ENCODE measurements at places on chromosomes 5 and 9.
A peak's percentile ranks its signal among the peaks of the same experiment; 100 is the strongest.

- DNase-seq, result no peak
Measured at GRCh38 chr5:56294354-56294753, 61.2 kb upstream of the ANKRD55 start.

DNA sequence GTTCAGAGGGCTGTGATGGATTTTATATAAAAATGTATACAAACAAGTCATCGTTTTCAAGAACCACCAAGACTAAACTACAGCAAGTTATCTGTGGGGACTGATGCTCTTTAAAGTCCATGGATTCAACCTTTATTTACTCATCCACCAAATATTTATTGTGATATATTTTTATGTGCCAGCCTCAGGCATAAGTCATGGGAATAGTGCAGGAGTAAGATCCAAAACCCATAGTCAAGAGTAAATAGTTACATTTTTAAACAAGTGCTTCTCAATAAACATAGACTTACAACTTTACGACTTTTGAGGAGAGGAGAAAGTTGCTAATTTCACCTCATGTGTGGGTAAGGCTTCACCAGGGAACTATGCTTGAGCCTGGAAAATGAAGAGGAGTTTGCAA is 24.6 kb downstream of the MACIR start:
- no peak for DNase-seq

DNA sequence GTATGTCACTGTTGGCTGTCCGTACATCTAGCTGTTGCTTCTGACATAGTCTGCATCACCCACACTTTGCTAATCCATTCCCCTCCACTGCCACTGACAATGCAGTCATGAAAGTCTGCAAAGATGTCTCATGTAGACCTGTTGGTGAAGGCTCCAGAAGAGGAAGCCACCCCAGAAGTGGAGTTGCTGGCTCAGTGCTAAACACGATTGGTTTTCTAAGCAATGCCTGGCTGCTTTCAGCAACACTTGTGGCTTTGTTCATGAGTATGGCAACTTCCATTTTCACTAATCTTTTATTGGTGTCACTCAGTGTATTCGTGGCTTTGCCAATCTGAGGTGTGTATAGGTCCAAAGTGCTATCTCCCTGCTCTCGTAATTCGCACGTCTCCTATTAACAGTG is 288.1 kb downstream of the GADD45G start:
- no peak for DNase-seq

DNA sequence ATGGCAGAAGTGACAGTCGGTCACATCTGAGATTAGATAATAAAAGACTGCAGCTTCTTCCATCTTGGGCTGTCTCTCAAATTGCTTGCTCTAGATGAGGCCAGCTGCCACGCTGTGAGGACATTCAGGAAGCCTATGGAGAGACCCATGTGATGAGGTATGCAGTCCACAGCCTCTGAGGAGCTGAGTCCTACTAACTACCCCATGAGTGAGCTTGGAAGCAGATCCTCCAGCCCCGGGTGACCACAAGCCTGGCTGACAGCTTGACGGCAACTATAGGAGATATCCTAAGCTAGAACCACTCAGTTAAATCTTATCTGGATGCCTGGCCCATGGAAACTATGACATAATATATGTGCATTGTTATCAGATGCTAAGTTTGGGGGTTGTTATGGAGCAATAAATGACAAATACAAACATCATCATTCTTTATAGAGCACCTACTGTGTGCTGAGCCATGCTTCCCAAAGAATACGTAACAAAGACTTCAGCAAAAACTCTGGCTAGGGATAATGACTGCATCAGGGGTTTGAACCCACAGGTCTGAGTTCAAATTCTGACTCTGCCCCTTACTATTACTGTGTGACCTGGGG is 26.7 kb downstream of the KCNV2 start:
- peak; percentile 83 for DNase-seq

DNA sequence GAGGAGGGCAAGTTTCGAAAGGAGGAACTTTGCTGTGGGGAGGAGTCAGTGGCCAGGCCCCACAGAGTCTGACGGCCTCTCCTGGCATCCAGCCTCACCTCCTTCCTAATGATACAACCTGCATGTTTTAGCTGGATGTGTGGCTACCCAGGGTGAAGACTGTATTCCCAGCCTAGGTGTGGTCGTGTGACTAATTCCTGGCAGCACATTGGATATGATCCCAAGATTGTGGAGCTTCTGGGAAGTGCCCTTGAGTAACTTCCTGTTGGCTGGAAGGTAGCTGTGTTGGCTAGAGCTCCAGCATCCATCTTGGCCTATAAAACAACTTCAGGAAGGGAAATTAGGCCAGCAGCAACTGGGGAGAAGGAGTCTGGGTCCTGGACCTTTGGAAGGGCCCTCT is 19.0 kb upstream of the LPCAT1 start:
- peak; percentile 35 for DNase-seq

DNA sequence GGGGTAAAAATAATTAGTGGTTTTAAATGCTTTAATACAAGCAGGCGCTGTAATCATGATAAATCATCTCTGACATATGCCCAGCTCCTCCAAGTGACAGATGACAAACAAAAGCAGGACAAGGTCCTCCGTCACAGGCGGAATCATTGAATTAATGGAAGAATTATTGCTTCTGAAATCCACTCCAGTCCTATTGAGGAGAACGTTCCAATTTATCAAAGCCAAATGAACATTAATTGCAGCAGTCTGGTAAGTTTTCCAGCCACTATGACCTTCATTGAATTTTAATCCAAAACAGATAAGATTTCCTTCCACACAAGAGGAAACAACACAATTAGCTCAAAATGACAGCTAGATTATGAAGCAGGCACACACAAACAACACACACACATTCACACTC is 136.8 kb downstream of the ASTN2 start:
- DNase-seq, result no peak

DNA sequence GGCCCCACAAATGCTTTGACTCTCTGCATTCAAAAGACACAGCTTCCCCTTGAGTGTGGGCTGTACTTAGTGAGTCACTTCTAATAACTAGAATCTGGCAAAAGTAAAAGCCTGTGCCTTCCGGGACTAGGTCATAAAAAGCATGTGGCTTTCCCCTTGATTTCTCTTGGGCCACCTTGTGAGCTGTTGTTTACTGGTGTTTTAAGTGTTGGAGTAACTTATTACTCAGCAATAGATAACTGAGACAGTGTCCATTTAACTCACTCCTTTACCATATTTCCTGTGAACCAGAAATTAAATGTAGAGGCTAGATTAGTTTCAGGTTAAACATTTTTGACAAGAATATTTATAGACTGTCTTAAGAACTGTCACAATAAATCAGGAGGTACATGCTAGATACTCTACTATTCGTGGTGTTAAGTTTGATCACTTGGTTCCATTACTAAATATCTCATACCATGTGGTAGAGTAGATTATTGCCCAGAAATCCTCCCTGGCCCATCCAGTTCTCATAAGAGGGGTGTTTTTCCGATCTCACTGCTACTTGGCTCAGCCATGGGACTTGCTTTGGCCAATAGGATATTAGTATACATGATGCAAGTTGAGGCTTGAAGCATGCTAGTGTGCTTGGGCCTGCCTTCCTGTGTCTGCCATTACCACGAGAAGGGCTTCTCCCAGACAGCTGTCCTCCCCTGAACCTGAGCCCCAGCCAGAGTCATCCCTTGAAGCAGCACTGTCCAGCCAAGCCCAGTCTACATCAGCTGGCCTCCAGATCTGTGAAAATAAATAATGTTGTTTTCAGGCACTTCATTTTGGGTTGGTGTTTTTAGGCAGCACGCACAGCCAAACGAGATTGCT is 10.4 kb upstream of the CMBL start:
- no peak for DNase-seq

GRCh38 chr5:172274951-172275753 is 8.4 kb downstream of the UBTD2 start:
- DNase-seq, result peak; percentile 28

DNA sequence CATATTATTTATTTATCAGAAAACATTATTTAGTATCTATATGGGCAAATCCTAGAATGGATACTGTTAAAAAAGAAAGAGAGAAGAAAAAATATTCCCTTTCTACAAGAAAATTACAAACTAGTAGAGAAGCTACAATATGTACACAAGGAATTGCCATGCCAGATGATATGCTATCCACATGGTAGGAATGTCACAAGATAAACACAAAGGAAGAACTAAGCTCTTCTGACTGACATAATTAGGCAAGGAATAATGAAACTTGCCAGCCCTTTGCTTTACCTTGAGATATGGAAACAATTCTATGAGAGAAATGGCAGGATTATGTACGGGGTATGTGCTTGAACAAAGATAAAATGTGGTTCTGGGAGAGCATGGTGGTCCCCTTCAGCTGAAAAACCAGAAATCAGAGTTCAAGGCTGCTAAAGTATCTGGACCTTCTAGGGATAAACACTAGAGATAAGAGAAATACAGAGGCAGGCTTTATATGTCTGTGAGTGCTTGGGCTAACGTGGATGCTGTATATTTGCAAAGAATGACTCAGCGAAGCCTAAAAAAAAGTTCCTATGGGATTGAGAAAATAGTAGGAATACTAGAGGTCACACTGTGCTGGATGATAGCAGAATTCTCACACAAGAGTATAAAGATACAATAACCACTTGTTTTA is 451.6 kb downstream of the TLE1 start:
- peak; percentile 14 for DNase-seq

DNA sequence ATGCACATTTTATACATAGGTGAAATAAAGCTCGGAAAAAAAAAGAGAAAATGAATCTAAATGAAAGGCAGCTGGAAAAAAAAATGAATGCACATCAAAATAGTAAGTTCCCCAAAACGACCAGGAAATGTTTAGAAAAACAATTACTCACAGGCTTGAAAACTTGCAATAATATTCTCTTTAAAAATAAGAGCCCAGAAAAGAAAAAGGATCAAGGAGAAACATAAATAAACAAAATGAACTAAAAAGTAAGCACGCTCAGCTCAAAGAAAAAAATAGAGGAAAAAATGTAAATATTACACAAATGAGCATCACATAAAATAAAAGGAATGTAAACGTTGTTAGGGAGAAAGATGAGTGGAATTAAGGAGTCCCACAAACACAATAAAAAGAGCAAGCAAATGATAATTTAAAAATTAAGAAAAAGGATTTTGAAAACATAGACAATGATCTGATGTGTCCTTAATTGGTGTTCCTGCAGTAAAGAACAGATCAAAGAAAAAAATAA is 54.2 kb downstream of the SLC27A6 start:
- DNase-seq, result no peak

GRCh38 chr9:78210841-78211301 is 25.0 kb upstream of the CEP78 start:
- no peak for DNase-seq

- DNase-seq, result peak; percentile 35
Measured at GRCh38 chr5:37991301-37992299, 151.8 kb upstream of the GDNF start.

GRCh38 chr9:96009690-96010472 is 134.4 kb downstream of the ERCC6L2 start:
- no peak for DNase-seq

- peak; percentile 57 for DNase-seq
Measured at GRCh38 chr5:173890195-173890991, 2.2 kb downstream of the CPEB4 start.

GRCh38 chr5:167219298-167219697 is 1072.1 kb upstream of the WWC1 start:
- peak; percentile 28 for DNase-seq

- DNase-seq, result no peak
Measured at GRCh38 chr5:43312076-43312661, 1.0 kb downstream of the HMGCS1 start.

DNA sequence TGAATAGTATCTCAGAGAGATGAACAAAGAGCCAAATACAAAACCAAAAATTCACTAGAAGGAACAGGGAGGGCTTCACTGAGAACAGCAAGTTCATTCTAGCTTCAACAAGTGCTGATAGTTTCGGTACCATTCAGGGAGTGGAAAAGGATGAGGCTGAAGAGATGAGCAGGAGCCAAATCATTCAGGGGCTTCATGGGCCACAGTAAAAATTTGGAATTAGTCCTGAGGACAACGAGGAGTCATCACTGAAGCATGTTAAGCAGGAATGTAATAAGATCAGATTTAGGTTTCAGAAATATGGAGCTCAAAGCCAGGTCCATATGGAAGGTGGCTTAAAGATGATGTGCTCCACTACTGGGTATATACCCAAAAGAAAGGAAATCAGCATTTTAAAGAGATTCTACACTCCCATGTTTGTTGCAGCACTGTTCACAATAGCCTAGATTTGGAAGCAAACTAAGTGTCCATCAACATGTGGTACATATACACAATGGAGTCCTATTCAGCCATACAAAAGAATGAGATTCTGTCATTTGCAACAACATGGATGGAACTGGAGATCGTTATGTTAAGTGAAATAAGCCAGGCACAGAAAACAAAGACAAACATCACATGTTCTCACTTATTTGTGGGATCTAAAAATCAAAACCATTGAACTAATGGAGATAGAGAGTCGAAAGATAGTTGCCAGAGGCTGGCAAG is 36.2 kb downstream of the SPOCK1 start:
- DNase-seq, result no peak

- no peak for DNase-seq
Measured at GRCh38 chr5:148414833-148415232, 31.1 kb downstream of the FBXO38 start.

- DNase-seq, result no peak
Measured at GRCh38 chr5:125194883-125195282, 448.4 kb upstream of the ZNF608 start.

GRCh38 chr5:178790371-178790770 is 59.9 kb upstream of the ZNF354A start:
- DNase-seq, result no peak

DNA sequence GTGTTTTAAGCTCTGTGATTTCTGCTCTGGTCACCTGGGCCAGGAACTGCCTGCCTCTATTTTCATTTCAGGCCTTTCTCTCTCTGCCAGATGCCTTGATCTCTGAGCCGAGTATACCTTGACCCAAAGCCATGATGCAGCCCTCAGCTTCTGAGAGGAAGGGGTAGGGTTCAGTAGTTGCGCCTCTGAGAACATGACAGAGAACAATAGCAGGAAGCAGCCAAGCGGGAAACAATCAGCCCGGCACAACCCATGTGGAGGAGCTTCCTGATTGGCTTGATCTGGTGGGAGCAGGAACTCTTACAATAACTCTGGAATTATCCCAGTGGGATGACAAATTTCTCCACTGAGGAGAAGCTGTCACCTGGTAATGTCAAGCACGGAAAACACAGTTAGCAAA is 127.4 kb downstream of the PALM2AKAP2 start:
- no peak for DNase-seq
